Stomach (tissue), 19 donors: ENCODE measurements at places on chromosomes 7 and 10. TPM values are rescaled to one million over a fixed set of nuclear protein-coding genes. Genes with fewer than 3 reads are reported as not detected.

DNA sequence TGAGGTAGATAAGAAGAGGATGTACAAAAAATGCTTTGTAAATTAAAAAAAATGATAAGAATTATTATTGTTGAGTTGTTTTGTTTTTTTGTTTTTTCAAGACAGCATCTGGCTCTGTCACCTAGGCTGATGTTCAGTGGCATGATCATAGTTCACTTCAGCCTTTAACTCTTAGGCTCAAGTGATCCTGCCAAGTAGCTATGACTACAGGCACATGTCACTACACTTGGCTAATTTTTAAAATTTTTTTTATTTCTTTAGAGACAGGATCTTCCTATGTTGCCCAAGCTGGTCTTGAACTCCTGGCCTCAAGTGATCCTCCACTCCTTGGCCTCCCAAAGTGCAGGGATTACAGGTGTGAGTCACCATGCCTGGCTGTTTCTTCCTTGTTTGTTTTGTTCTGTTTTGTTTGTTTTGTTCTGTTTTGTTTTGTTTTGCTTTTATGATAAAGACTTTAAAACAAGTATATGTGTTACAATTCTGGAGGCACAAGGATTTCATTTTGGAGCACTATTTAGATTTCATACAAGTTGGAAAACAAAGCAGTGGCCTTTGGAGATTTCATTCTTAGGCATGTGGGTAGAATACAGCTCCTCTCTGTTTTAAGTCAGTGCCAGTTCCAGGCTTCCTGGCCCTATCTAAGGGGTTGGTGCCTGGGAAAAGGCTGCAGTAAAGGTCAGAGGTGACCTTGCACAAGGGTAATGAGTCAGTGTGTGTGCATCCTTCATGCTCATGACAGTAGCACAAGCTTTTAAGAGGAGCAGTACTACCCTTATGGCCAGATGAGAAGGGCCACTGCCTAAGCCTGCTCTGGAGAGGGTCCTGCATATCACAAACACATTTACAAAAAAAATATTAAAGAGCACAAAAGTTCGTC lies 17.9 kb downstream of the FGFBP3 start:
- DNase-seq: no peak

The ETV1 gene
- 17.6 TPM for total RNA-seq

DNA sequence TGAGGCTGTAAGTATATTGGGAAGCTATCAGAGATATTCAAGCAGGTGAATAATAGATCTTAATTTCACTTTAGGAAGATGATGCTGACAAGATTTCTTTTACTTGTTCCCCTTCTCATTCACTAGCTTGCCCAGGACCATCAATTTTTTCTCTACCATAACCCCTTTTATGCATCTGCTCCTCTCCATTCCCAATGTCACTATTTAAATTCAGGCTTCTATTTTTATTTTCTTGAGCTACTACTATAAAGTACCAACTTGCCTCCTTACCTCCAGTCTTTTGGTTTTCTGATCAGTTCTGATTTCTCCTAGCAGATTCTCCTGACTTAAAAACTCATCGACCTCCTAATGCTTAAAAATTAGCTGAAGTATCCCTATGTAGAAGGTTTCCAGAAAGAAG lies 97.7 kb upstream of the SMIM30 start:
- no peak for DNase-seq

DNA sequence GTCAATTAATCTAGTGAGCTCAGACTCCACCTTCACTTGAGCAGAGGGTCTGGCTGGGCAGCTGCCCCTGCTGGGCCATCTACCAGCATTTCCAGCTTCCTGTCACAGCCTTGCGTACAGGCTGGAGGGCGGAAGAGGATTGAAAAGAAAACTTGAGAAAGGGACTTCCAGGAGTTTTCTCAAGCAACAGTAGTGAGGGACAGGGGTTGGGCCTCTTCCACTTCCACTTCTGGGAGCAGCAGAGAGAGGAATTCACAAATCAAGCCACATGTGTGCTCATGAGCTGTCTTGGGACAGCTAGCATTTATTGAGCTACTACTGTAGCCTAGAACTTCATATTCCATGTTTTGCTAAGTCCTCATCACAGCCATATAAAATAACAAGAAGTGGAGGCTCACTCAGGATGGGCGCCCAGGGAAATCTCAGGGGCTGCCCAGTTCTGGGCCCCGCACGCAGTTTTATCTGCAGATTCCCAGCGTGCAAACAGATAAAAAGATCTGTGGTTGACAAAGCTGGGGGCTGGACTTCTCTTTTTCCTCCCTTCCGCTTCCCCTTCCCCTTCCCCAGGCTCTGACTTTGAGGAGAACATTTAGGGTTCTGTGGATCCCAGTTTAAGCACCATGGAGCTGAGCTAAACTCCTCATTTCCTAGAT lies 135.8 kb downstream of the RGS10 start:
- no peak for DNase-seq

DNA sequence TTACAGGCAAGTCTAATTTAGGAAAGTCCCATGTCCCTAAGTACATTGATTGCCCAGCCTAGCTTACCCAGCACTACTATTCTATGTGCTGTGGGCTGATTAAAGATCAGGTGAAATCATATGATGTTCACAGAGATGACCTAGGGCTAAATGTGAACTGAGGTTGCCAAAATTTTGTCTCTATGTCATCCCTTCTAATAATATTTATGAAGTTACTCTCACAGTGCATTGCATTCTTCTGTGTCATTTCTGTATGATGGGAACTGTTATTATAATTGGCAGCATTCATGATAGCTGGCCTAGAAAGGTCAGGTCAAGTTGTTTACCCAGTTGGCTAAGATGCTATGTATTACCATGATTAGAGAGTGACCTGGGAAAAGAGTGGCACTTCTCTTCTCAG lies 2.8 kb upstream of the PDK4 start:
- DNase-seq: no peak

GRCh38 chr10:124719213-124719851 lies 24.8 kb downstream of the FAM53B start:
- peak; percentile 89 for DNase-seq

GRCh38 chr7:90225181-90225580 lies 13.6 kb downstream of the STEAP2 start:
- DNase-seq: no peak

The FAM25A gene
- total RNA-seq: not detected

GRCh38 chr10:119211625-119212441 lies 4.5 kb downstream of the GRK5 start:
- DNase-seq: no peak

DNA sequence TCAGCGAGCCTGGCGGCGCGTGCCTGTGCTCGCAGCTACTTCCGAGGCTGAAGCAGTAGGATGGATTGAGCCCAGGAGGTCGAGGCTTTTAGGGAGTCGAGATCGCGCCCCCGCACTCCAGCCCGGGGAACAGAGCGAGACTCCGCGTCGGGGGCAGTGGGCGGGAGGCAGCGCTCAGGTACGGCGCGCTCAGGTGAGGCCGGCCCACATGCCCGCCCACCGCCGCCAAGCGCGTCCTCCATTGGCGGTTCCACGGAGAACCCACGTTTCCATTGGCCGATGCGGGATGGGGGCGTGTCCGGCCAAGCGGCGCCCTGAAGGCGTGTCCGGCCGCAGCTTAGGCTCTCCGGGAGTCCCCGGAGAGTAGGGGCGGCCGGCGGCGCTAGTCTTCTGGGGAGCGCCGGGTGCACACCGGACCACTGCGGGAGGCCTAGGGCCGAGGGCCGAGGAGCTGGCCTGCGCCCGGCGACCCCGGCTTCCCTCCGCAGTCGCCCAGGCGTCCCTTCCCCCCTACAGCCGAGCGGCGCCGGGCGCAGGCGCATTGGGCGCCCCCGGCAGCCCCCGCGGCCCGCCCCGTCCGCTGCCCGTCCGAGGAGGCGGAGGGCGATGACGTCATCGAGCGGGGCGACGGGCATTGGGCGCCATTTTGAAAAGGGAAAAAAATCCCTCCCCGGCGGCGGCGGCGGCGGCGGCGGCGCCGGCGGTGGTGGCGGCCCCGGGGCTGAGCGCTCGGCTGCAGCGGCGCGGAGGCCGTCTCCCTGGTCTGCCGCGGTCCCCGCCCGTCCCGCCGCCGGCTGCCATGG lies at the start of gene PPP2R2D:
TSS of gene PPP2R2D (plus strand) at position 659 of the 803 bp plus-strand sequence. CDS start at position 800, 141 bp downstream.
- DNase-seq: peak; percentile 98

The GPNMB gene
- 26.1 TPM for total RNA-seq

The SRRM3 gene
- total RNA-seq: not detected

The GRM3 gene
- total RNA-seq: not detected

The STRIP2 gene
- total RNA-seq: not detected

DNA sequence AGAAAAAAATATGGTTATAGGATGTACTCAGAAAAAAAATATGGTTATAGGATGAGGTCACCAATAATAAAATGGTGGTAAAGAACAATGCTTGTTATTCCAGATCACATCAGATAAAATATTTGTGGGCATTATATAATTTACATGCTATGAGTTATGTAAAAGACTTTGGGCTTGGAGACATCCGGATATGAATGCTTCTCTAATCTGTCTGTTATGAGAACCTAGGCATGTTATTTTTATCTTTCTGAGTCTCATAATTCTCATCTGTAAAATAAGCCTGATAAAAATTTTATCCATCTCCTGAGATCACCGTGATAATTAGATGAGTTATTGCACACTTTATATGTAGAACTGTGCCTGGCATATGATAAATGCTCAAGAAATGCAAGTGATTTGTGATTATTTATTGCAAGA lies 37.8 kb downstream of the DKK1 start:
- no peak for DNase-seq

DNA sequence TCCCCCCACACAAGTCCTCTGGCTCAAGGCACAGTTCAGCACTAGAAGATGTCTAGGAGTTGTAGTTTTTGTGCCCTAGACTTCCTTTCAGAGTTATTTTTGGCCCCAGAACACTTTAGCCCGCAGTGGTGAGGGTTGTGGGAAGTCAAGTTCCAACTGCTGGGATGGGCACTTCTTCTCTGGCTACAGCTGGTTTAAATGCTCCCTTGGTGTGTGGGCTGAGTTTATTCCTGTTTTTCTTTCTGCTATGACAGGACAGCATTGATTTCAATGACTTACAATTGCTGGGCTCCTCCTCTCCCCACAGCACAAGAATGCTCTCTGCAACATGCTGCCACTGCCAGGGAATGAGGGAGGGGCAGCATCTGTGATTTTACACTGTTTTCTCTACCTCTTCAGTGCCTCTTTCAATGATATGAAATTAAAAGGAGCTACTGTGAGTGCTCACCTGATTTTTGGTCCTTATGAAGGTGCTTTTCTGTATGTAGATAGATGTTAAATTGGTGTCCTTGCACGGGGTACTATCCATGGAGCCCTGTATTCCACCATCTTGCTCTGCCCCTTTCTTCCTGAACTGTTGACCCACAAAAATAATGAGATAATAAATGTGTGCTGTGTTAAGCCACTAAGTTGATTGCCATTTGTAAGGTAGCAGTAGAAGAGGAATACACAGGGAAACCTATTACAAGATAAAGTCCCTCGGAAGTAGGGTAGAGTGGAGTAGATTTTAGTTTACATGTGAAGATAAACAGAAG lies 56.3 kb downstream of the SLC13A1 start:
- DNase-seq: no peak

The SFTPD gene
- 12.9 TPM for total RNA-seq

GRCh38 chr10:109852475-109853037 lies 70.8 kb downstream of the XPNPEP1 start:
- peak; percentile 91 for DNase-seq

DNA sequence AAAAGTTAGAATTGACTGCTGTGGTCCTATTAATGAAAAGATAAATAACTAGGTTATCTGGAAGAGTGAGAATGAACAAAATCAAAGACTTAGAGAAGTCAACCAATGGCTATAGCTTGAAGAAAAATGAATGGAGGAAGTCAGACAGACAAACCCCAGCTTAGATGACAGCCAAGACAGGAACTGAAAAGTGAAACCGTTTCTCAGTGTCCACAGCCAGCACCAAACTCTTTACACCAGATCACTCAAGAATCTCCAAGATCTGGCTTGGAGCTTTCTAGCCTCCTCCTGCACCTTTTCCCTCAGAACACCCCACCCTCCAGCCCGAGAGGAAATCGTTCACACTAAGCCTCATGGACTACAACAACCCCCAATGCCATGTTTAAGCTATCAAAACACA lies 167.0 kb downstream of the SFMBT2 start:
- DNase-seq: no peak
